Skeletal muscle tissue (tissue), 5 donors: ENCODE measurements at places on chromosomes 1 and 21. TPM values are rescaled to one million over a fixed set of nuclear protein-coding genes. Genes with fewer than 3 reads are reported as not detected.

OLFML3 gene
- 86.1 TPM for total RNA-seq

HSPB7 gene
- 5.7 TPM for total RNA-seq

WNT4 gene
- 3.1 TPM for total RNA-seq

VANGL1 gene
- total RNA-seq, result 4.2 TPM

TRNP1 gene
- total RNA-seq, result under 0.01 TPM

OR2T35 gene
- not detected for total RNA-seq

DENND1B gene
- 13.0 TPM for total RNA-seq

EPHA2 gene
- total RNA-seq, result 5.2 TPM

CNR2 gene
- total RNA-seq, result under 0.01 TPM

ILDR2 gene
- total RNA-seq, result 2.6 TPM

NPL gene
- total RNA-seq, result 47.5 TPM

KRTAP25-1 gene
- not detected for total RNA-seq

DISC1 gene
- 12.5 TPM for total RNA-seq

CDCA8 gene
- total RNA-seq, result 0.52 TPM

CAMK2N1 gene
- total RNA-seq, result 0.52 TPM

PADI2 gene
- total RNA-seq, result 33.9 TPM

S100A2 gene
- total RNA-seq, result not detected

PLA2G2C gene
- total RNA-seq, result not detected

MIER1 gene
- 29.7 TPM for total RNA-seq

ADORA1 gene
- total RNA-seq, result 2.1 TPM
